ENCODE measurements at places on chromosomes 7 and 10.

DNA sequence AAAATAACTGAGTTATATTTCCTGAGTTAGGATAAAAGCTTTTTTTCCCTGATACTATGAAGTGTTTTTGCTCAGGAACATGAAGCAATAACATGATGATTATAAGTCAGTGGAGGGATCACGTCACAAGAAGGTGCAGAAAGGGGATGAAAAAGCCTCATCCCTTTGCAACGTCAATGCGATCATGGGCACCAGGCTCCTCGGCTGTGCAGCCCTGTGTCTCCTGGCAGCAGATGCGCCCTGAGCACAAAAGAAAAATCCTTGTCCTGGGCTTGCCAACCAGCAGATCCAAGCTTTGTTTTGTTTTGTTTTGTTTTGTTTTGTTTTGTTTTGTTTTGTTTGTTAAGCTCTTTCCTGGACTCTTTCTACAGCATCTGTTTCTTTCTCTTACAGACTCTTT is 103.5 kb upstream of the PRSS1 start:
- DNase-seq: no peak

GRCh38 chr7:77242554-77242953 is 42.9 kb upstream of the FGL2 start:
- DNase-seq: no peak

GRCh38 chr7:127858915-127859189 is 172.4 kb downstream of the LRRC4 start:
- no peak for DNase-seq

DNA sequence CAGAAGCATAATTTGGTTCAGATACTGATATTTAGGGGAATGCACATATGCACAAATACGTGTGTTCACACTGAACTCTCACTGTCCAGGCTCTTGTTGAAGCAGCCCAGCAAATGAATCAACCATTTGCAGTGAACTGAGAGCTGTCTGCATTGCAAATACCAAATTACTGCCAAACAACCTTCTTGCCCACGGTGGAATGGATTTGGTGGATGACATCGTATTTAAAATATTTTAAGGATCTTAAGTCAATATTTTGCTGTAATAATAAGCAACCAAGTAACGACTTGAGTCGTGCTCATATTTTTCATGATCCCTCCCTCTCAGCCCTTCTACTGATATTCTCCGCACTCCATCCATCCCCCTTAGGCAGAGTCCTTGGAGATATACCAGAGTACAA is 107.9 kb upstream of the FEZF1 start:
- DNase-seq: no peak

DNA sequence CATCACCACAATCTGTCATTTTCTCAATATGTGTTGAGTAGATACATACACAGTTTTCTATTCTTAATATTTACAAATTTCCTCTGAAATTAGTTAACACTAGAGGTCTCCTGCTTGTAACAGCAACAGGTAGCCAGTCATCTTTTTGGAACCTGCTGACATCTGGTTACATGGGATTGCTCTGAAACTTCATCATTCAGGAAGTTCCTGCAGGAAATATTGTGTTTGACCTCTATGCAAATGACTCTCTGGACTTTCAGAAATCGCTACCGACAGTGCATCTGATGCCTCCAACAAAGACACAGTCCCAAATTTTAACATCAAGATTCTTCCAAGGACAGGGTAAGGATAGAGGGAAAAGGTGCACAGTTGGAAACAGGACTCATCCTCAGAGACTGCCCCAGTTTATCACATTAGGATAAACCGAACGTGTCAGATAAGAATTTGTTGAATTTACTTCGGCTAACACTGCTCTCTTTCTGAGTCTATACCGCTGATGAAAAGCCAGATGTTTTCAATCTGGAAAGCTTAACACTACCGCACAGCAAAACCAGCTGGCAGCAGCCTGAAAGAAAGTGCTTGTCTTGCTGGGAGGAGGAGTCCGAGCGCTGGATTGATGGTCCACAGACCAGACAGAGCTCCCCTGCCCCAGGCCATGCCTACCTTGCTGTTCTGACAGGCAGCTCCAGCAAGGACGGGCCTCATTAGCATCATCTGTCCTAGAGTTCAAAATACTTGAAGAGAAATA is 633.4 kb downstream of the PARD3 start:
- DNase-seq: no peak

- no peak for DNase-seq
Measured at GRCh38 chr7:95977994-95978393, 205.6 kb downstream of the DYNC1I1 start.

DNA sequence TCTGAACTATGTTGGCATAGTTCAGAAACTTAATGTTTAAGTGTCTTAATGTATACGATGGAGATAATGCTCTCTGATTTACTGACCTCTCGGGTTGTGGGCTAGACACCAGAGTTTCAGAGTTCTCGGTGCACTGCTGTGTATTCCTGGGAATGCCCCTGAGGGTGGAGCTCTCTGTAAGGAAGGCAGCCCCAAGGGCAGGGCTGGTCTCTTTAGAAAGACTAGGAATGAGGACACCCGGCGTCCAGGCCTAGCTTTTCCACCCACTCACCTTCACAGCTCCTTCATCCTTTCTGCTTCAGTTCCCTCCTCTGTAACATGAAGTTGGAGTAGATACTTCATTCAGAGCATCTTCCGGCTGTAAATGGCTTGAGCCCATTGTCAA is 536.6 kb upstream of the GALNT17 start:
- no peak for DNase-seq

GRCh38 chr10:9853405-9854355 is 1164.0 kb upstream of the CELF2 start:
- no peak for DNase-seq

DNA sequence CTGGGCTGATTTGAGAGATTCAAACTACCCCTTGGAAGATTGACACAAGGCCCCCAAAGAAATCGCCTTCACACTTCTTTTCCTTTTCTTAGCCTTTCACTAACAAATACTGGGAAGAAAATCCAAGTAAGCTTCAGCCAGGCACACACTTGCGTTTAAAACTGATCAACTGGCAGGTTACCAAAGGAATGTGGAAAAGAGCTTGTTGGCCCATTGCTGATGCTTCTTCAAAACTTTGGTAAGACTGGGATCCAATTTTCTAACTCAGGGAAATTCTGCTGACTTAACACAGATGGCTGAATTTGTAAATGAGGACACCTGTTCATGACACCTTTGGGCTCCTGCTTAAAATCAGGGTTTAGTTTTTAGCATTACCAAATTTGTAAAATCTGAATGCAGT is 464.5 kb upstream of the GALNT17 start:
- no peak for DNase-seq

DNA sequence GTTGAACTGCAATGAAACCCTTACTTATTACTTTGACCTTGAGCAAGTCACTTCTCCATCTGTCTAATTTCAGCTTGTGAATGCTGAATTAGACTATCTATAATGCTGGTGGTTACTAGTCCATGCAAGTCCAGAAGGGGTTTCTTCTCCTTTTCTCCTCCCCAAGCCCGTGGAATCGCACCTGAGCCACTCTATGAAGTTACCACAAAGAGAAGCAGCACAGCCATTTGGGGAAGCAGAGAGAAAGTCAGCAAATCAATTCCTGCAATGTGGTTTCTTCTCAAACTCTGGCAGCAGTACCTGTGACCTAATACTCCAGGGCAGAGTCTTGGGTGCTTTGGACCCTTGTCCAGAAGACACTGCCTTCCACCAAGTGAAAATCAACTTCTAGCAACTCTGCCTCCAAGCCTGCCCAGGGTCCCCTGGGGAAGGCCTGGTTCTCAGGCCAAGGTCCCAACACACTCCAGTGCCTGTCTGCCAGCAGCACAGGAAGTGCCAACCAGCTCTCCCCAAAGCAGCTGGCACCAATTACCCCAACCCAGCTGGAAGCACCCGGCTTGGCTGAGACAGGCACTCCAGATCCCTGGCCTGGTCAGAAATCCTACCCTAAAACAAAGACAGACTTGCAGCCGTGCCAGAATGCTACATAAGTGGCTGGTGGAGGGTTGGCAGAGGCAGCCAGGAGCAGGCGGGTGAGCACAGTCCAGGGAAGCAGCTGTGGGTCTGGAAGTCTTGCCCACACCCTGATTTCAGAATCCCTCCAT is 200.3 kb downstream of the LSM5 start:
- DNase-seq: no peak

DNA sequence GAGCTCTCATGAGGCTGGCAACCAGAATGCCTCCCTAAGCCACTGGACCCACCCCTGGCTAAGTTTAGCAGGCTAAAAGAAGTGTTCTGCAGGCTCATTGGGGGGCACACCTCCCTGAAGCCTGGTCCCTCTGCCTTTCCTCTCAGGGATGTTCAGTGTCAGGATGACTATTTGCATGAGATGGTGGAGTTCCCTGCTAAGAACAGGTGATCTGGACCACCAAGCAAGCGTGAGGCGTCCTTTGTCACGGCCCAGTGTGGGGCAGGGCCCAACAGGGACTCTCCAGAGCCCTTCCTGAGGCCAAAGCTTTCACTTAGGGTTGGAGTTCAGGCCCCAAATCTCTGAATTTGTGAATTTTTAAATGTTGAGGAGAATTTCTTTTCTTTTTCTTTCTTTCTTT is 12.0 kb downstream of the SUFU start:
- no peak for DNase-seq

- DNase-seq: no peak
Measured at GRCh38 chr7:21131897-21132296, 296.0 kb upstream of the SP4 start.
